ENCODE measurements at places on chromosomes 7 and 10. TPM values are rescaled to one million over a fixed set of nuclear protein-coding genes. Genes with fewer than 3 reads are reported as not detected.

The RPEL1 gene
- not detected for total RNA-seq

DNA sequence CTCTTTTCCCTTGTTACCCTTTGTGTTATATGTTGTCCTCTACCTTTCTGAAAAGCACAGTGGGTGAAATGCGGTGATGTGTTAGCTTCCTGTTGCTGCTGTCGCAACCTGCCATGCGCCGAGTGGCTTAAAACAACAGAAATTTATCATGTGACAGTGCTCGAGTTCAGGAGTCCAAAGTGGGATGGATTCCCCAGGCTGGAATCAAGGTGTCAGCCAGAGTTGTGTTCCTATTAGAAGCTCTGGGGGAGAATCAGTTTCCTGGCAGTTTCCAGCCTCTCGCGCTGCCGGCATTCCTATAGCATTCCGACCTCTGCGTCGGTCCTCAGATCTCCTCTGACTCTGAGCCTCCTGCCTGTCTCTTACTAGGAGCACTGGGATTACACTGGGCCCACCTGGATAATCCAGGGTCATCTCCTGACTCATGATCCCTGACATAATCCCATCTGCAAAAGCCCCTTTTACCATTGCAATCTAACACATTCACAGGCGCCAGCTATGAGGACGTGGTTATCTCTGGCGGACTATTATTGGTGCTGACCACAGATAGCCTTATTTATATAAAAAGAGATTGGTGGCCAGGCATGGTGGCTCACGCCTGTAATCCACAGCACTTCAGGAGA lies 207.5 kb downstream of the CUX1 start:
- no peak for DNase-seq

DNA sequence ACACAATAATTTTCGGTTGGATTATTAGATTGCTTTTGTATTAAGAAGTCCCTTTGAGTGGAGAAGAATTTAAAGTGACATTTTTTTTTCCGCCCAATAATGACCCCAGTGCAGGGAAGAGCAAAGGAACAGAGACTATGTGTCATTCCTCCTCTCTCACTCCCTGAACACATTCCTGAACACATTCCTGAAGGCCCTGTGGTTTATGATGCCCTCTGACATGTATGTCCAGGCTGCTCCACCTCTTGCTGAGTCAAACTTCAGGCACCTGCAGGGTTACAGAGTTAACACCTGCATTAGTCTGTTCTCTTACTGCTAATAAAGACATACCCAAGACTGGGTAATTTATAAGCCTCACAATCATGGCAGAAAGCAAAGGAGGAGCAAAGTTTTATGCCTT lies 704.0 kb upstream of the LRRN3 start:
- DNase-seq = no peak

GRCh38 chr7:139321071-139321745 lies 19.9 kb upstream of the FMC1 start:
- peak; percentile 17 for DNase-seq

The ABCB8 gene
- 48.5 TPM for total RNA-seq

- peak; percentile 40 for DNase-seq
Measured at GRCh38 chr7:13179011-13179582, 491.7 kb downstream of the ARL4A start.

The FBXL15 gene
- total RNA-seq = 10.7 TPM

DNA sequence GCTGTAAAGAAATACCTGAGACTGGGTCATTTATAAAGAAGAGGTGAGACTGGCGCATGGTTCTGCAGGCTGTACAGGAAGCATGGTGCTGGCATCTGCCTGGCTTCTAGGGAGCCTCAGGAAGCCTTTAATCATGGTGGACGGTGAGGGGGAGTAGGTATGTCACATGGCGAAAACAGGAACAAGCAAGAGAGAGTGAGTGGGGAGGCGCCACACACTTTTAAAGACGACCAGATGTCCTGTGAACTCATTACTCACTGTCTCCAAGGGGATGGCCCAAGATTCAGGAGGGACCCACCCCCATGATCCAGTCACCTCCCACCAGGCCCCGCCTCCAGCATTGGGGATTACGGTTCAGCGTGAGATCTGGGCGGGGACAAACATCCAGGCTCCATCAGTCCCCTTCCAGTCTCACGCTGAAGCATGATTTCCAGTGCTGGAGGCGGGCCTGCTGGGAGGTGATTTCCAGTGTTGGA lies 3.2 kb downstream of the ZNF316 start:
- DNase-seq = peak; percentile 35

DNA sequence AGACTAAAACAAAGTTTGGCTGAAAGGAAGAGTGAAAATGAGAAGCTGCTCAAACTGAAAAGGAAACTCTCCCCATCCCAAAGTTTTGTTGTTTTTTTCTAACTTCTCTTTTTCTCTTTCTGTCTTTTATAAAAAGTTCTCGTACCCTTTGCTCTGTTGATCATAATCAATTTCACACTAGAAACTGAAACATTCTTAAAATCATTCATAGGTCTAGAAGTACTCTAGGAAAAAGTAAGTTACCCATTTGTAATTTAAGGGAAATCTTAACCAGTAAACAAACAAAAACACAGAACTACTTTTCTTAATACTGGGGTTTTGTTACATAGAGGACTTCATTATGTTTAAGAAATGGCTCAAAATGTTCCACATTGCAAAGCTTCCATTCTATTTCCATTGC lies 339.8 kb downstream of the SEMA3D start:
- DNase-seq = no peak

Measured in endothelial cell of umbilical vein (primary cell).